OCI-M1 (cell line): ENCODE measurements at places on chromosomes 12 and 14.

GRCh38 chr12:40752011-40752410 is 59.8 kb downstream of the CNTN1 start:
- no peak for DNase-seq

- no peak for DNase-seq
These were observed 31.1 kb upstream of the AMIGO2 start for GRCh38 chr12:47110718-47111391.

DNA sequence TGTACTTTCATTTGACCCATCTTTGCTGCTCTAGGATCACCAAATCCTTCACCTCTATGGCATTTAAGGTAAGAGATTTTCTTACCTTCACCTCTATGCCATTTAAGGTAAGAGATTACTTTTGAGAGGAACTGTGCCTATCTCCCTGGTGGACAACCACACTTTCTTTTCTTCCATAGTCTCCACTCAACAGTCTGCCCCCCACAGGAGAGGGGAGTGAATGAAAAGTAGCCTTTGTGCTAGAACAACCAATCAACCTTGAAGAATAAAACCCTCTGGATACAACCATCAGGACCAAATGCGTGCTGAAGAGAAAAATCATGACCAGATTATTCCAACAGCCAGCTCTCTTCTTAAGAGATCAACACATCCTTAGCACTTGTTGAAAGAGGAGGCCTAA is 258.6 kb upstream of the TMPO start:
- DNase-seq: no peak

DNA sequence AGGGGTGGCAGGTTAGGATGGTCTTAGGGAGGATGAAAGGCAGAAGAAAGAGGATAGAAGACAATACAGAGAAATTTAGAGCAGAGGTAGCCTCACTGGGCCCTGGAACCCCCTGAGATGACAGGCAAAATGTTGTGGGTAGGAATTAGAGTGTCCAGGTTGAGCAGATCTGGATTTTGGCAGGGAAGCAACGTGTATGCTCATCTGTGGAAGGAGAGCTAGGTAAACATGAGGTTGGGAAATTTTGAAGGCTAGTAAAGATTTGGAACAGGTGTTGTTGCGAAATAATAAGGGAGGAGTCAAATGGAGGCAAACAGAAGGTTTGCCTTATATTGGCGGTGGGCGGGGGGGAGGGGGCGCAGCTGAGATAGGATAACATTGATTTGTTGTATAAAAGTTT is 5.3 kb downstream of the HSD17B6 start:
- DNase-seq: no peak

DNA sequence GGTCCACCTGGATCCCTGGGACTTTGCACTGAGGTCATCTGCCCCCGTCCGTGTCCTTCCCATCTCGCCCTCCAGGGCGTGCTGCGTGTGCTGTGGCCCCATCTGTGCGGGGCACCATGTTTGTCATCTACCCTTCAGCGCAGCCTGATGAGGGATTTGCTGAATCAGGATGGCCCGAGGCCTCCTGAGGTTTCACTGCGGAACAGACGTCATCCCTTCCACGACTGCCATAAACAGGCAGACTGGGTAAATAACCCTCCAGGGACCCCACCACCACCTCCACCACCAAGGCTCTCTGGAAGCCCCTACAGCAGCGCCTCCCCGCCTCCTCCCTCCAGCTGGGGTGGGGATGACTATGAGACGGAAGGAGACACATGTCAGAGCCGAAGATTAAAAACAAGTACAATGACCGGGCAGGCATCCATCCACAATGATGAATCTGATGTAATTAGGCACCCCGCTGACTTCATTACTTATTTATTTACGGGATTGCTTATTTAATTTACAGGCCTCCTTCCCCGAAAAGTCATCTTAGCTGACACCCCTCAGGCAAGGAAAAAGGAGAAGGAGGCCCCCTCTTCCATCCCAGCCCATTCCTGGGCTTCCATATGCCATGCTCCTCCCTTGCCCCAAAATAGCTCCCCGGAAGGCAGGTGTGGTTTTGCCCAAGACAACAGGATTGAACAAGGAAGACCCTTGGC is 39.4 kb downstream of the NCOR2 start:
- DNase-seq: no peak

DNA sequence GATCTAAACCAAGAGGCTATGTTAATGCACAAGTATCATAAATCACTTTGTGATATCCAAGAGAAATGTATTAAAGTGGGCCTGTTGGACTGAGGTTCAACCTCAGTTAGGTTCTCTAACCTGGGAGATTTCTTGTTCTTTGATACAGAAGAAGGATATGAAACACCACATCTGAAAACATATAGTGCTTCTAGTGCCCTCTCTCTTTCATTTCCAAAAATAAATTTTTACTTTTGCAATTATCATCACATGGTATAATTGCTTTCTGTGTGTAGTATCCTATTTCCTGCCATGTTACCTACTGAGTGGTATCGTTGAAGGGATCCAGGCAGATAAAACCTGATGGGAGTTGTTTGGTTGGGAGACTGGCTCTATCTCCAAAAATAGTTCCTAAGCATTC is 264.9 kb downstream of the CCER1 start:
- DNase-seq: peak; percentile 8

GRCh38 chr12:125137766-125138344 is 72.6 kb downstream of the AACS start:
- no peak for DNase-seq

DNA sequence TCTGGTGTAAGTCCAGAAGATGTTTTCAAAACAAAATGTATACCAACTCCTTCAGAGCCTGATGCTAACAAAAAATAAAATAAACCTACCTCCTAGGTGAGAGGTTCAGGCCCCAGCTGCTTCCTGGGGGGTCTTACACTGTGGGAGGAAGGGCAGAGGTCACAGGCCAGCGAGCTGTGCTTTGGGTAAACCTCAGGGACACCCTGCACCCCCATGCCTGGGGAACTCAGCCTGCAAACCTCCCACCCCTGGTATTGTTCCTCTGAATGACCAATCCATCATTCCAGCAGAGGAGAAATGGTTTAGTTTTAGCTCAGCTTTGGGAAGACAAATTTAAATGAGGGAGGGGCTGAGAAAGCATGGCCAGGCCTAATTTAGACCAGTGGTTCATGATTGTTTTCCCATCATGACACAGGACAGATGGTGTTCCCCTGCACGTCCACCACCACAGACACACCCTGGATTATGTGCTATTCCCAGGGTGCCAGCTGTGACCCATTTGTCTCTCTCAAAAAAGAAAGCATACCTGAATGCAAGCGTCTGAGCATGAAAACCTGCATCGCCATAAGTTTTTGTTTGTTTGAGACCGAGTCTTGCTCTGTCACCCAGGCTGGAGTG is 14.5 kb upstream of the TFCP2 start:
- no peak for DNase-seq

GRCh38 chr12:118206107-118206412 is 70.1 kb downstream of the PEBP1 start:
- DNase-seq: no peak

DNA sequence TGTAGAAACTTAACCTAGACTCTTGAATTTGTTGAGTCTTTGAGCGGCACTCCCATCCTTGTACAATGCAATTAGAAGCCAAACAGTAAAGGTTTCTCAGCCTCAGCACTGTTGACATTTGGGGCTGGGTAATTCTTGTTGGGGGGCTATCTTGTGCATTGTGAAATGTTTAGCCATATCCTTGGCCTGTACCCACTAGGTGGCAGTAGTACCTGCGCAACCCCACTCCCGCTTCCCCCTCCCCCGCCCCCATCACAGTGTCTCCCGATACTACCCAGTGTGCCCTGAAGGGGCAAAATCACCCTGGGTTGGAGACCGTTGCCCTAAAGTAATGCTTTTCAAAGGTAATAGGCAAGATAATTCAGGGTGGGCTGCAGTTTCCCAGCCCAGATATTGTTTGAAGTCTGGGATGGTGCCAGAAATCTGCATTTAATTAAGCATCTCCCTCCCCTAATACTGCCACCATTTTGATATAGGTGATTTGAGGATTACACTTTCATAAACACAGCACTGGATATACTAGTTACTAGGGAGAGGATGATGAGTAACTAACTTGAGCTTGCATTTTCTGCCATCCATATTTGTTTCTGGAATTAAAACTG is 1.8 kb downstream of the COX6A1 start:
- peak; percentile 75 for DNase-seq

GRCh38 chr12:129750421-129750820 is 153.4 kb downstream of the TMEM132D start:
- DNase-seq: no peak

DNA sequence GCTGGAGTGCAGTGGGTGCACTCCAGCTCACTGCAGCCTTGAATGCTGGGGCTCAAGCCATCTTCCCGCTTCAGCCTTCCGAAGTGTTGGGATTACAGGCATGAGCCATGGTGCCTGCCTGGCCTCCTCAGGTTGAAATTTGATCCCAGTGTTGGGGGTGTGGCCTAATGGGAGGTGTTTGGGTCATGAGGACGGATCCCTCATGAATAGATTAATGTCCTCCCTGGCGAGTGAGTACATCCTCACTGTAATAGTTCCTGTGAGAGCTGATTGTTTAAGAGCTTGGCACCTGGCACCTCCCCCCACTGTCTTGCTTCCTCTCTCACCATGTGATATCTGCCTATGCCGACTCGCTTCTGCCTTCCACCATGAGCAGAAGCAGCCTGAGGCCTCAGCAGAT is 84.7 kb downstream of the TSPAN9 start:
- DNase-seq: no peak

GRCh38 chr12:108321688-108322087 is 17.4 kb downstream of the CMKLR1 start:
- DNase-seq: no peak

DNA sequence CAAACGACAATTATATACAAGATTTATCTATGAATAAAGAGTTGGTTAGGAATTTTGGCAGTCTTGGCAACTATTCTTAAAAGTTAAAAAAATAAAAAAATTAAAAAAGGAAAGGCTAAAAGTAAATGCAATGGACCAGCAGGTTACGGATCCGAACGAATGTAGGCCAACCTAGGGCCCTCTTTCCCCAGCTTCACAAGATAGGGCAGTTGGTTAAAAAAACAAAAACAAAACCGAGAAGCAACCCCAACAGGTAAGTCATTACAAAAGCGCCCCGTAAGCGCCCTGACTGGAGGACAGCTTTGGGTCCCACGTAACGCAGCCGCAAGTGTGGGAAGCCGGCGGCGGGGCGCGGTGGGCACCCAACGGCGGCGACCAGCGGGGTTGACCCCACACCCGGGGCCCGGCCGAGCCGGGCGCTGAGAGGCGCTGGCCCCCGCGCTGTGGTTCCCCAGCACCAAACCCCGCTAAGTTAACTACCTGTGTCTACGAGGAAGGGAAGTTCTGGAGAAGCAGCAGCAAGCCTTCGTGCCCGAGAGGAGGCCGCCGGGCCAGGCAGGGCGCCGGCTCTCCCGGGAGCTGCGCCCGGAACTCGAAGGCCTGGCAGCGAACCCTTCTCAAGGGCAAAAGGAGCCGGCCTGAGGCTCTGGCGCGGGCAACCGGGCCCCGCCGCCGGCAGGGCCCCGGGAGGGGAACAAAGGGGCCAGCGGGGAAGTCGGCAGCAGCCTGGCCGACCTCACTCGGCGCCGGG is 882 bp downstream of the HECTD1 start:
- DNase-seq: peak; percentile 45

- DNase-seq: no peak
These were observed 2.0 kb downstream of the AQP6 start for GRCh38 chr12:49974677-49975317.

GRCh38 chr12:114868995-114869834 is 185.2 kb upstream of the TBX3 start:
- DNase-seq: no peak

DNA sequence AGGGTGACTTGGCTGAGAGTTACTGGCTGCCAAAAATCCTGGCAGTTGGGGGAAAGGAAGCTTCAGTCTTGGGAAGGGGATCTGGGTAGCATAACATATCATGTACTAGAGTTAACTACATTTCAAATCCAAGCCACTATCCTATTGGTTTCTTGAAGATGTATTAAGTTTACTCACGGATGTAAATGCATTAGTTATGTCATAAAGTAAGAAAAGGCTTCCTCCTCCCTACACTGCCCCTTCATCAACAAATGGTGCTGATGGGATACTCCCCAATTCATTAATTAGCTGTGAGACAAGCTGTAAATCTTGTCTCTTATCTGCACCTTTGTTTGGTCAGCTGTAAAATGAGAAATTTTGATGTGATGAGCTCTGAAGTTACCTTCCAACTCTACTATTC is 150.1 kb upstream of the SOX5 start:
- no peak for DNase-seq

DNA sequence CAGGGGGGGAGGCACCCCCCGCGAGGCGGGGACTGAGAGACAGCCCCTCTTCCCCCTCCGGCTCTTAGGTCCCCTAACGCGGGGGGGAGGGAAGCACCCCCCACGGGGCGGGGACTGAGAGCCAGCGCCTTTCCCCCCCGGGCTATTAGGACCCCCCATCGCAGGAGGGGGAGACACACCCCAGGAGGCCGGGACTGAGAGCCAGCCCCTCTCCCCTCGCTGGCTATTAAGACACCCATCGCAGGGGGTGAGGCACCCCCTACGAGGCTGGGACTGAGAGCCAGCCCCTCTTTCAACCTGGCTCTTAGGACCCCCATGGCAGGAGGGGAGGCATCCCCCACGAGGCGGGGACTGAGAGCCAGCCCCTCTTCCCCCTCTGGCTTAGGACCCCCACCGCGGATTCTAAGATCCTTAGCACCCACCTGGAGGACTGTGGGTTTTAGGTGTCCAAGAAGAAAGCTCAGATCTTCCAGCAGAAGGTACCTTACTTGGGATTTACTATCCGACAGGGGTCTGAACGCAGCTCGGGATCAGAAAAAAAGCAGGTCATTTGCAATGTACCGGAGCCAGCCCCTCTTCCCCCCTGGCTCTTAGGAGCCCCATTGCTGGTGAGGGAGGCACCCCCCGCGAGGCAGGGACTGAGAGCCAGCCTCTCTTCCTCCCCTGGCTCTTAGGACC is 197.8 kb upstream of the PZP start:
- DNase-seq: no peak

DNA sequence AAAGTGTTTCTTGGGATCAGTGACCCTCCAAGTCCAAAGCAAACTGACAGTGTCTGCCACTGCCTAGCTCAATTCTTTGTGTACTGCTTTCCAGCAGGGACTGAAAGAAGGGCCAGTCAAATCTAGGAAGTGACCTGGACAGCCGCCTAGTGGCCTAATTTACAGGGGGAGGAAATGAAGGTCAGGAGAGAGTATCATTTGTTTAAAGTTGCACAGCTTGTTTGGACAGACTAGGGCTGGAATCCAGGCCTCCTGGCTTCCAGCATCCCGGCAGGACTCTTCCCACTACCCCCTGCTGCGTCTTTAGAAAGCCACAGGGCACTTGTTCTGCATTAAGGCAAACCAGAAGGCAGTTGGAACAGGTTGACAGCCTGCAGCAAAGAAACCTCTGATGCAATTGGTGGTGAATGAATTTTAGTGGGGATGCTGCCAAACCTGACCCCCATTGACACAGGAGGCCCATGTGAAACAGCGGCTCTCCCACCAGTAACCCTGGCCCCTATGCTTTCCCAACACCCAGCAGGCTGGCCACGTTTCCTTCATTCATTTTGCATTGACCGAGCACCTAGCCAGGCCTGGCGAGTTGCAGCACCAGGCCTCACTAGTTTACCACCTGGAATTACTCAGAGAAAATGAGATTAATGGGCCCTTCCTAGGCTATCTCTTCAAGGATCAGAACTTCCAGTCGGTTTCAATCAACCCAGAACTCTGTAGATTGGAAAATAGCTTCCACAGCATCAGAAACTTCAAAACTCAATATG is 28.2 kb downstream of the GALNT16 start:
- DNase-seq: peak; percentile 18
